ENCODE measurements at places on chromosomes 4 and X.

DNA sequence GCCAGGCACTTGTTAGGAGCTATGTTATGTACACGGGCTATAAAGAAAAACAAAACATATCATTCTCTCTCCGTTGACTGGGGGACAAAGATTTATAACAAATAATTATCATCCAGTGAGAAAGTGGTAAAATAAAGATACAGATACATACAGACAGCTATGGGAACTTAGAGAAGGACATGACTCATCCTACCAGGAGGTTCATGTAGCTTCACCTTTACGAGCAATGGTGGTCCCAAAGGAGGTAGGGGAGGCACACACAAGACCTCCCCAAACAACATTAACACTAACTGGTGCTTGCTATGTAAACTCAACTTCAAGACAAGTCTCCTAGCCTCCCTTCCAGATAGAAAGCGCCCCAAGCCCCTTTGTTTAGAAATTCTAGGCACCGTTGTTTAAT is 8.9 kb downstream of the AMBN start:
- no peak for DNase-seq

- DNase-seq = no peak
These were observed 65.8 kb downstream of the SUPT20HL2 start for GRCh38 chrX:24248042-24248441.

DNA sequence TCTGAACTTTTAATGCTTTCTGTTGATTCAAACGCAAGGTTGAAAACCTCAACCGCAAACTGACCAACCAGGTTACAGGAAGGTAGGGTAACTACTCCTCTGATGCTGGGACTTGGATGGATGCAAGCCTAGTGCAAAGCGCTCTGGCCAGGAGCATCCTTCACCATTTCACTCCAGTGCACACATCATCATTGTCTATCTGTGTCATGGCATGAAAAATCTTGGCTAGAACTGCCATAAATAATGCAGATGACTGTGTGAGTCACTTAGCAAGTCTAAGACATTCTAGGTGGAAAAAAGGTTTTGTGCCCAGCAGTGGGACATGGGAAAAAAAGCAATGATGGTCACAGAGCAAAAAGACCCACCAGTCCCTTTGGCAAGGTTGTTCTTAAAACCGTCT is 10.9 kb downstream of the ADGRA3 start:
- DNase-seq = no peak

- DNase-seq = no peak
These were observed 115.5 kb upstream of the ZDHHC15 start for GRCh38 chrX:75638332-75638731.

DNA sequence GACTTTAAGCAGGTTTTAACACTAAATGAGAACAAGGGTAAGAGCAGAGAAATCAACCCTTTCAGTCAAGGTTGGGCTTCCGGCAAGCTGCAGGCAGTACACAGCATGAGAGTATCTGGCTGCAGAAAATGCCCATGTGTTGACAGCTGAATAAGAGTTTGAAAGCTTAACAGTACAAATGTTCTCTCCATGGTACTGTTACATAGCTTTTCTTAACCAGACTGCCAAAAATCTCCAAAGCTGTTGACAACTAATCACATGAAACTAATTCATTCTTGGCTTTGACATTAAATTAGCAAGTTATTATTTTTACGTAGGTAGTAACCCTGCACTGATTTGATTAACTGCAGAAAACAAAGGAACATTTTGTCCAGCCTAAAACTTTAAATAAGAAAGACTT is 153.5 kb downstream of the SLC10A7 start:
- no peak for DNase-seq

DNA sequence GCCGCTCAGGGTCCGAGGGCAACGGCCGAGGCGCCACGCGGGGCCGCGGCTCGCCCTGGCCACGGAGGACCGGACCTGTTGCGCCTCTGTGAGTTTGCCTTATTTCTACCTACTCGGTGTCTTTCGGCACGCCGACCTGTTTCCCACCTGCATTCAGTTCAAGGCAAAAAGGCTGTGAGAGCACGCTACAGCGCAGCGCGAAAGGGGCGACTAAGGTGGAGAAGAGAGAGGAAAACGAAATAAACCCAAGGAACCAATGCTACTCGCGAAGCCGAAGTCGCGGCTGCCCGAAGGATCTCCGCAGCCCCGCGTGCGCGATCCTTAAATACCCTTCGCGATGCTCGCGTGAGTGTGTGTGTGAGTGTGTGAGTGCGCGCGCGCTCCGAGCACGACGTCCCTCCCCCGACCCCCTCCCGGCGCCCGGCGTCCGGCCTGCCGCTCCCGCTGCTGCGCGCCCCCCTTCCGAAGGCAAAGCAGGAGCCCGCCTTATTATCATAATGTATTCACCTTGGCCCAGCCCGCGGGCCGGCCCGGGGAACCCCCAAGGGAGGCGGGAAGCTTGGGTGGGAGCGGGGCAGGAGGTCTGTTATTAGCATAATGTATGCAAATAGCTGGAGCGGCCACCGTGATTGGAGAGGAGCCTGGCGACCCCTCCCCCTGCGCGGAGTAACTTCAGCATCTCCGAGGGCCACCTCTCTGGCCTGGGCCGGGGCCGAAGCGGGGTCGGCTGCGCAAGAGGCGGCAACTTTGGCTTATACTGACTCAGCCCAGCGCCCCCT is at the start of gene COL25A1:
COL25A1 (minus strand) TSS at position 298 of the 779 bp plus-strand sequence.
- peak; percentile 9 for DNase-seq

DNA sequence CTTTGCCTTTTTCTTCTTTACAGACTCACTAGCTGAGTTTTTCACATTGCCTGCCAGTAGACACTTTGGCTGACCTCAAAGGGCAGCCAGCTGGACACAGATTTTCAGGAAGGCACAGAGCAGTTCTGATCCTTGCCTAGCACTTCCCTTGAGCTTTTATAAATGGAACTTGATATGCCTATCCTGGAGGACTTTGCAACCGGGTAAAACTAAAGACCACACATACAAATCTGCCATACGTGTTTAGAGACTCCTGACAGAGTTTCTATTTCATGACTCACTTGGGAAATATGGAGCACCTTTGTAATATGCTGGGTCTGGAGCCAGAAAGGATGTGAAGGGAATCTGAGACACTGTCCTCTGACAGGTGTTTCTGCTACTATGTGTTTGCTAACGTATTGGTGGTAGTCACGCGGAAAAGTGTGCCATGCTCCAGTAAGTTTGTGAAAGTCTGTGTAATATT is 56.7 kb upstream of the RASSF6 start:
- DNase-seq = no peak

DNA sequence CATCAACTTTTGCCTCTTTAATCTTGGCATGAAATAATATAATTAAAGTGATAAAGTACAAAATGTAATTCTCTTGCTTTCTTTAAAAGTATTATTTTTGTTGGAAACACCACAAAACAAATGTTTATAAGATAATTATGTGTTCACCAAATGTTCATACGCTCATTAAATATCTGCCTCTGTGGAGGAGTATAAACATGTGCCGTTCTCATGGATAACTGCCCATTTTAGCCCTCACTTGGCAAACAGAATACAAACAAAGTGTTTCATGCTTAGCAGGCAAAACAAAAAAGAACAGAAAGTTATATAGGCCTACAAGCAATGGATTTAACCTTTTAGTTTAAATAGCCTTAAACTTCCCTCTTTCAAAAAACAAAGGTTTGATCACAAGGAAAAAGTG is 800.5 kb upstream of the DIAPH2 start:
- DNase-seq = no peak

DNA sequence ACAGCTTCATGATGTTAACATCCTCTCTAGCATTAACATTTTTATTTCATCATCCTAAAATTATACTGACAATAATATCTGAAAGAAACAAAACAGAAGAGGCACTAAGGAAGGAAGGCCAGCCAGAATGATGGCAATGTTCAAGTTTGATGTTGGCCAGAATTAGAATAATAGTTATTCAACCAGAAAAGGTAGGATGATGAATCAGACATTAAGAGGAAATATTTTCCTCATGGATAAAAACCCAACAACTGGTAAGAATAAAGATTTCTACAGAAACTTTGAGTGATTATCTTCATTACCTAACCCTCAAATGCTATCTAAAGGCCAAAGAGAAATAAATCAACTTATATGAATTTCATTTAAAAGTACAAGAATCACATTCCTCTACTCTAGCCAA is 105.2 kb downstream of the PDE5A start:
- DNase-seq = no peak

- no peak for DNase-seq
These were observed 28.3 kb upstream of the DSPP start for GRCh38 chr4:87580057-87580456.

GRCh38 chrX:39556056-39556455 is 541.7 kb downstream of the BCOR start:
- no peak for DNase-seq

GRCh38 chr4:126470862-126471261 is 1156.1 kb downstream of the FAT4 start:
- no peak for DNase-seq

DNA sequence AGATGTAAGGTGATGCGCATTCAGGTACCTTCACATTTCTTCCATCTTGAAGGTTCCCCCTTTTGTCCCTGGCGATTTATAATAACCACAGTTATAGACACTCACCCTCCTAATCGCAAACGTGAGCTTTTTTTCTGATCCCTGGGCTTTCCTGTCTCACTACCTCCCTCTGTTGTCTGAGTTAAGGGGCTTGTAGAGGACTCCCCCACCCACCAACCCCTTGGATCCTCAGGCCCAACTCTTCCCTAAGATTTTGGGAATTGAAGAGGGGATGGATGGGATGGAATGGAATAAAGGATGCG is 1.4 kb downstream of the CNKSR2 start:
- no peak for DNase-seq
